ENCODE measurements at places on chromosomes 13 and 19.

GRCh38 chr13:111171629-111172028 lies 56.5 kb downstream of the ARHGEF7 start:
- ATAC-seq = no peak

DNA sequence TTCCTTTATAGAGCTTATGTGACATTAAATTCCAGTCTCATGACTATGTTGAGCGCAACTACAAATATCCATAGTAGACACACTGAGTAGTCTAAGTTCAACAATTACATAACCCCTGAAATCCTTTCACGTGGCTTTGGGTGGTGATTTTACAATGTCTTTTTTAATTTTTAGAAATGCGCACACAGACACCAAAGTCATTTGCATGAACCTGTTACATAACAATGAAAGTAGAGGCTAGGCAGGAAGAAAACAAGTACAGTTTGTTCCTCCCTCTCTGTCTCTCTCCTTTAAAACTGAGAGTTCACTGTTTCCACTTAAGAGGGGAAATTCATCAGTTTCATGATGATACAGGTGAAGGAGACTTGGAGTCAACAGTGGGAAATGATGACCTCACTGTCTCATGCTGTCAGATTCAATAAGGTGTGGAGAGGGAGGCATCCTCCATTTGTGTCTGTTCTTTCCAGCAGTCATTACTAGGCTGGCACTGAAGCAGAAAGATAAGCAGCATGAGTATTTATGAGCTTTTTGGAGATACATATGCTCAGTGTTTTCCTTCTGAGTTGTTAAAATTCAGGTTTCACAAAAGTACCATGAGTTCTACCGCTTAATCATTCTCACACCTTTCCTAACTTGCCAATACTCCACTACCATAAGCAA lies 201.8 kb downstream of the LHFPL6 start:
- no peak for ATAC-seq

DNA sequence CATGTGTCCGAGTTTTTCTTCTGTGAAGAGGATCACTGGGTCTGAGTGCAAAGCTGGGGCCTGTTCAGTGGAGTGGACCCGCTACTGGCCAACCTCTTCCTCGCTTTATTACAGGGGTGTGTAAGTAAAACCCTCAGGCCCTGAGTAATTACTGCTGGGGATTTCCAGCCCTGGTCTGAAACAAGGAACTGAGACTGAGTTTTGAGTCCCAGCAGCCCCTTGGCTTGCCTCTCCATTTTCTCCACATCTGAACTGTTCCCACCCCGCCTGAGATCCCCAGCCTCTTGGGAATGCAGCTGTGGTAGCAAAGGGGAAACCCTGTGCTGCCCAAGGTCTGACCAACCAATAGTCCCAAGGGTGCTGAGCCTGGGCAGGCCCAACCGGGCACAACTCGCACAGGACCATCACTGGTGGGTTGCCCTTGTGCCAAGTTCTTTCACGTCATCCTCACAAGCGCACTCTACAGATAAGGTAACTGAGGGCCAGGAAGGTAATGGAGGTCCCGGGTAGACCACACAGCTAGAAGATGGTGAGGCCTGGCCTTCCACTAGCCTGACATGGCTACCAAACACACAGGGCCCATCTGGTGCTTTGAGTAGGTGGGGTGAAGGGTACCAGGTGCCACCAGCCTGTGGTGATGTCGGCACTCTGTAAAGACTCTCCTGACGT lies 13.7 kb upstream of the SLC35E1 start:
- ATAC-seq = no peak

- ATAC-seq = no peak
Observed at GRCh38 chr13:108193806-108194205, 21.5 kb downstream of the LIG4 start.

DNA sequence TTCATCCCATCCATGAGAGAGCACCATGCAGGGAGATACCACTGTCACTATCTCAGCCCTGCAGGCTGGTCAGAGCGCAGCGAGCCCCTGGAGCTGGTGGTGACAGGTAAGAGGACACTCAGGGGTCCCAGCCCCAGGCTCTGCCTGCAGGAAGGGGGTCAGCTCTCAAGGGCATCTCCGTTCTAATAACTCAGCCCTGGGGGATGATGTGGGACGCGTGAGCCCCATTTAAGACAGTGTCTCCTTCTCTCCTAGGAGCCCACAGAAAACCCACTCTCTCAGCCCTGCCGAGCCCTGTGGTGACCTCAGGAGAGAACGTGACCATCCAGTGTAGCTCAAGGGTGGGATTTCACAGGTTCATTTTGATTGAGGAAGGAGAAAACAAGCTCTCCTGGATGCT lies 15.5 kb upstream of the KIR3DL3 start:
- no peak for ATAC-seq

DNA sequence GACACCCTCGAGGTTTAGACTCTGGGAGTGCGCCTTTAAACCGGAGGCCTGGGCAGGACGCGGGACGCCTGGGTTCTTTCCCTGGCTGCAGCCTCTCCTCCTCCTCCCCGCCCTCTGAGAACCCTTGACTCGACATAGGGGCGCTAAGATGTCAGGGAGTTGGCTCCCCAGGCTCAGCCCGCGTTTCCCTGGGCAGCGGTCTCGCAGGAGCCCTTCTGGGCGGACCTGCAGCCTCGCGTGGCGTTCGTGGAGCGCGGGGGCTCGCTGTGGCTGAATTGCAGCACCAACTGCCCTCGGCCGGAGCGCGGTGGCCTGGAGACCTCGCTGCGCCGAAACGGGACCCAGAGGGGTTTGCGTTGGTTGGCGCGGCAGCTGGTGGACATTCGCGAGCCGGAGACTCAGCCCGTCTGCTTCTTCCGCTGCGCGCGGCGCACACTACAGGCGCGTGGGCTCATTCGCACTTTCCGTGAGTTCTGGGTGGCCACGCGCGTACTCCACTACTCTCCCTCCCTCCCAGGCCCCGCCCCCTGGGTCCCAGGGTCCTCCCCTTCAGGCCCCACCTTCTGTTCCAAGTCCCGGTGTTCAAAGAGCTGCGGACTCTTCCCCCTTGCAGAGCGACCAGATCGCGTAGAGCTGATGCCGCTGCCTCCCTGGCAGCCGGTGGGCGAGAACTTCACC lies 1.3 kb downstream of the ICAM5 start:
- peak; percentile 40 for ATAC-seq

- no peak for ATAC-seq
Observed at GRCh38 chr19:2731181-2731995, 8.4 kb downstream of the SLC39A3 start.

GRCh38 chr19:50492303-50493052 lies 15.8 kb upstream of the GARIN5A start:
- ATAC-seq = peak; percentile 49

DNA sequence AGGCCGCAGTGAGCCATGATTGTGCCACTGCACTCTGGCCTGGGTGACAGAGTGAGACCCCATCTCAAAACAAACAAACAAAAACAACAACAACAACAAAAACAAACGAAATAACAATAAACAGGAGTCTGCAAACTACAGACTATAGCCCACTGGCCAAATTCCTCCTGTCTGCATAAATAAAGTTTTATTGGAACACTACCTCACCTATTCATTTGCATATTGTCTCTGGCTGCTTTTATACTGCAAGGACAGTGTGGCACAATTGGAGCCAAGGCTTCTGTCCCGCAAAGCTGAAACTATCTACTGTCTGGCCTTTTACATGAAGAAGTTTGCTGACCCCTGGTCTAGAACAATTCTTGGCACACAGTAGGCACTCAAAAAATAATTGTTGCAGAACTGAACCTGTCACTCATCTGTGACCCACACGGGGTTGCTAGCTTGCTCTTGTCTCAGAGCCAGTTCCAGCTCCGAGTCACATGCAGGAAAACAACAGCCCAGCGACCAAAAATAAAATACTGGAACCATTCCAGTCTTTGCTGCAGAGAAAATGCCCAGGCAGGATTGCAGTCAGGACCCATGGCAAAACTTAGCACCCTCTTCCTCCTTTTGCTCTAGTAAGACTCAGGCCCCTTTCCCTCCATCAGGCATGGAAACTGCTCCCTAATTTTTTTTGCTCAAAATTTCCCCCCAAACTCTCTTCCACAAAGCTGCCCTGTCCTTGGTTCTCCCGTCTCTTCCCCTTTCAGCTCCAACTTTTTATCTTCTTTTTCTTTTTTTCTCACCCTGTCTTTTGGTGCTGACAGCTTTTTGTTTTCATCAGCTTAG lies 4.8 kb upstream of the MYH14 start:
- ATAC-seq = no peak

DNA sequence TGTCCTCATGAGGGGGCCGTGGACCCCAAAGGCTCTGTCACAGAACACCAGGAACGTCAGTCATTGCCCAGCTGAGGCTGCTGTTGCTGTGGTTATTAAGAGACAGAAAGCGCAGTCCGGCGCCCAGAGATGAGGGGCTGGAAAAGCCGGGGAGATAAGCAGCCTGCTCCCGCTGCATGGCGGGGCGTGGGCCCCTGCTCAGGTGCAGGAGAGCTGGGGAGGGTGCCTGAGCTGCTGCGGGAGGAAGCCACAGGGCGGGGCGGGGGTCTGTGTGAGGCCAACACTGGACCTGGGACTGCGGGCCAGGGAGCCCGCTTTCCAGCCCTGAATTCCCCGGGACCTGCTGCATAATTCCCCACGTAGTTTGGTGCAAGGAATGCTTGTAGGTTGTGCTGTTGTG lies 11.3 kb downstream of the SOX1 start:
- ATAC-seq = no peak

- no peak for ATAC-seq
Observed at GRCh38 chr19:54877471-54877870, 3.4 kb downstream of the FCAR start.

GRCh38 chr13:30133996-30134395 lies 173.4 kb downstream of the KATNAL1 start:
- ATAC-seq = no peak

DNA sequence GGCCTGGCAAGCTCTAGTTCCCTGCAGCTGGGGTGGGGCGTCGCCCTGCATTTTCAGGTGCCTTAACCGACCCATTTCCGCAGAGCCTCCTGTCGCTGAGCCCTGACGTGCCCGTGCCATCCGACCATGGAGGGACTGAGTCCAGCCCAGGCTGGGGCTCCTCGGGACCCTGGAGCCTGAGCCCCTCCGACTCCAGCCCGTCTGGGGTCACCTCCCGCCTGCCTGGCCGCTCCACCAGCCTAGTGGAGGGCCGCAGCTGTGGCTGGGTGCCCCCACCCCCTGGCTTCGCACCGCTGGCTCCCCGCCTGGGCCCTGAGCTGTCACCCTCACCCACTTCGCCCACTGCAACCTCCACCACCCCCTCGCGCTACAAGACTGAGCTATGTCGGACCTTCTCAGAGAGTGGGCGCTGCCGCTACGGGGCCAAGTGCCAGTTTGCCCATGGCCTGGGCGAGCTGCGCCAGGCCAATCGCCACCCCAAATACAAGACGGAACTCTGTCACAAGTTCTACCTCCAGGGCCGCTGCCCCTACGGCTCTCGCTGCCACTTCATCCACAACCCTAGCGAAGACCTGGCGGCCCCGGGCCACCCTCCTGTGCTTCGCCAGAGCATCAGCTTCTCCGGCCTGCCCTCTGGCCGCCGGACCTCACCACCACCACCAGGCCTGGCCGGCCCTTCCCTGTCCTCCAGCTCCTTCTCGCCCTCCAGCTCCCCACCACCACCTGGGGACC lies 1.2 kb downstream of the ZFP36 start:
- ATAC-seq = no peak

GRCh38 chr13:46015366-46015765 lies 37.2 kb downstream of the ZC3H13 start:
- ATAC-seq = no peak

DNA sequence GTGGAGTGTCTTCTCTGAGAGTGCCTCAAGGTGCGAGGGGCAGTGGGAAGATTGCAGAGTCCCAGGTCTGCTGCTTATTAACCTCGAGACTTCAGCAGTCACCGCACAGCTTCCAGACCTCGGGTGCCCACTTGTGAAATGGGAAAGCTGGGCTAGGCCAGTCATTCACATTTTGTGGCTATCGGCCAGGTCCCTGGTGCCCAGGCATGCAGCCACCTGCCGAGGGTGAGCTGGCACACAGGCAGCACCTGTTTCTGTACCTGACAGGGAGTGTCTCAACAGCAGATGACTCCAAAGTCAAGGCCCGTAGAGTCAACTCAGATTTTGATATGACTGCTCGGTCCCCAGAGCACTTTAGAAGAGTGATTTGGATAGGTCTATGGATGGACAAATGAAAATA lies 21.9 kb downstream of the UQCRFS1 start:
- ATAC-seq = no peak

DNA sequence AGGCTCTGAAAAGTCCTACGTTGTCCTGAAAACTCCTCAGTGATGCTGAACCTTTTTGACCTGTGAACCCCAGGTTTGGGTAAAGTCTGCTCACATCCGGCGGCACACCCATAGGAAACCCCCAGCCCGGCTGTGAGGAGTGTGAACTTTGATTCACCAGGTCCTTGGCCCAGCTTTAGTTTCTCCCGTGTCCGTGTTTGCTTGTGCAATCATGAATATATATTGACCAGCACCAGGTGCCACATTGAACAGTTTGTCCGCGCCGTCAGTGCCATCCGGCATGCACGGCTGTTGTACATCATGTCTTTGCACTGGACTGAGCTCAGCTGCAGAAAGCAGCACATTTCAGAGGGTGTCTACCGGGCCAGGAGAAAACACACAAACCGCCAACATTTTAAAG lies 45.3 kb downstream of the NFIC start:
- ATAC-seq = no peak

GRCh38 chr13:112392719-112393118 lies 16.6 kb downstream of the SPACA7 start:
- no peak for ATAC-seq

DNA sequence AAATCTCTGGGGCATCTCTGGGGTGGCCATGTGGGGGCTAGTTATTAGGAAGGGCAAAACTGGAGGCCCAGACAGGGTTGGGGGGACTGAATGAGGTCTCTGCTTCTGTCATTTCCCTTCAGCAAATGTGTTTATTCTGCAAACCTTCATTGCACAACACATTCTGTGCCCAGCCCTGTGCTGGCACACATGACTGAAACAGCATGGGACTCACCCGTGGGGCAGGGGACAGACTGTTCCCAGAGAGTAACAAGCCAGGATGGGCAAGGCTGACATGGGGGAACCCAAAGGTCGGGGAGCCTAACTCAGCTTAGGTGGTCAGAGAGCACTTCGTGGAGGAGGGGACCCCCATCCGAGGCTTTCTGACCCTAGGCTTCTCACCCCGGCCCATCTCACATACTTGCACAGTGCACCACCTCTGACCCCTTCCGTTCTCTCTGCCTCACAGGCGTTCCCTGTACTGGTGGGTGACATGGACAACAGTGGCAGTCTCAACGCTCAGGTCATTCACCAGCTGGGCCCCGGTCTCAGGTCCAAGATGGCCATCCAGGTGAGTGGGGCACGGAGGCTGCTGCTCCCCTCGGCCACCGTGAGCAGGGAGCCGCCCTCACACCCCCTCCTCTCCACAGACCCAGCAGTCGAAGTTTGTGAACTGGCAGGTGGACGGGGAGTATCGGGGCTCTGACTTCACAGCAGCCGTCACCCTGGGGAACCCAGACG lies 2.4 kb downstream of the TOMM40 start:
- no peak for ATAC-seq

DNA sequence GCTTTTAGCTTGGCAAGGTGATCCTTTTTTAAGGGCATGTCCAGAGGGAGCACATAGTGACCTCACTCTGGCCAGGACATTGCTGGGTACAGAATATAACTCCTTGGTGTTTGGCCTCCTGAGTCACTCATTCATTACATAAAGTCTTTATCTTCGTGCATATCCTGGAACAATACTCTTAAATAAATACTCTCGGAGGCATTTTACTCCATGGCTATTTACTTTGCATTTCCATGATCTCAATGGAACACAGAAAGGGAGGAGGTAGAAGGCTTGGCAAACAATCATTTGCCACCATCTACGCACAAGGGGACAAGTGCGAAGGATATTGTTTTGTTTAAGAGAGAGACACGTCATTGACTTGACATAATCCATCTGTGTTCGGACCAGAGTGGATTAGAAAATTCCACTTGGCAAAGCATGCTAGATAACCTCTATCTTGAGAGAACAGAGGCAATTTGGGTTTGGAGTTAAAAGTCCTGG lies 210.0 kb downstream of the IRS2 start:
- no peak for ATAC-seq

All from SK-N-SH treated with all-trans-retinoic acid at 6 μM for 48 hours (cell line).